CD8-positive, alpha-beta T cell (primary cell): ENCODE measurements at places on chromosomes 13 and 19. TPM values are rescaled to one million over a fixed set of nuclear protein-coding genes. Genes with fewer than 3 reads are reported as not detected.

HSPB6 gene
- total RNA-seq: not detected

LILRA1 gene
- not detected for total RNA-seq

ZNF560 gene
- total RNA-seq: not detected

KLF2 gene
- total RNA-seq: 817 TPM

ZNF675 gene
- total RNA-seq: 19.5 TPM

SPC24 gene
- 0.86 TPM for total RNA-seq

NKPD1 gene
- 0.87 TPM for total RNA-seq

- DNase-seq: no peak
Observed at GRCh38 chr19:19257137-19257536, 16.0 kb downstream of the TM6SF2 start.

DNA sequence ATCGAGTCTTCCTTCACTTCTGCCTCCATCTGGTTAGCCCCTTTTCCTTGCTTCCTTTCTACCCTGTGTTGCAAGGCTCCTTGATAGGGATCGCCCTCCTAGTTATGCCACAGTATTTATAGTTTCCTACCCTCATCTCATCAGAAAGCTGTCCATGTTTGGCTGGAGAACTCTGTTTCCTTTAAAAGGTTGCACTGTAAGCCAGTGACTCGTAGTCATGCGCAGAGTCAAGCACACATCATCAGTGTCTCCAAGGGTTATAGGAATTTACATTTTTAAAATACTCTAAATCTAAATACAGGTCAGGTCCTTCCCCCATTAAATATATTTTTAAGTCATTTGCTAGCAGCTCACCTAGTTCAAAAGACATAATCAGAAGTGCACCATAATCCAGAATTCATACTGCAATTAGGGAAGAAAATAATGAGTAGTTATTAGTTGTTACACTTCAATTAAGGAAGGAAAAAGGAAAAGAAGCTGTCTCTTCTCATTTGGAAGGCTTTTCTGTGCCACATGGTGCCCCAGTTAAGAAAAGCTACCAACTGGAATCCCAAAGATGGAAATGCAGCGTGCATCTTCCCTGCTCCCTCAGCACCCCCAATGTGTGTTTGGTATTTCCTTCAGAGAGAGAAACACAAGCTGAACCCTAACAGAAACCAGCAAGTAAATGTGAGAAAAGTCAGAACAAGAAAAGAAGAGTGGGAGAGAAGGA, 81.0 kb downstream of the GPR12 start:
- DNase-seq: no peak

DNA sequence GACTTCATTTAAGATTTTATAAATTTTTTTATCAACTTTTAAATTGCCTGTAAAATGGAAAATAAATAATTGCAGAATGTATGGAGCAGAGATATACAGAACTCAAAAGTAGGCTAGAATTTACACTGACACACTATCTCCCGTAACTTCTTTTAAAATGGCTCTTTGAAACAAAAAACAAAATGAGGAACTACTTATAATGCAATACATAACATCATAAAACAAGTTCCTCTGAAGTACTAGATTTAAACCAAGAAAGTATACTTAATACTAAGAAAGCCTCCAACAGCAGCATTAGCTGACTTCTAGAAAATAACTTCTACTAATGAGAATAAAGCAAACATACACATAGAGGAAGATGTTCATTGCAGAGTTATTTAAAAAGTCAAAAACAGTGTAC, 17.0 kb downstream of the RBM26 start:
- DNase-seq: no peak

DNA sequence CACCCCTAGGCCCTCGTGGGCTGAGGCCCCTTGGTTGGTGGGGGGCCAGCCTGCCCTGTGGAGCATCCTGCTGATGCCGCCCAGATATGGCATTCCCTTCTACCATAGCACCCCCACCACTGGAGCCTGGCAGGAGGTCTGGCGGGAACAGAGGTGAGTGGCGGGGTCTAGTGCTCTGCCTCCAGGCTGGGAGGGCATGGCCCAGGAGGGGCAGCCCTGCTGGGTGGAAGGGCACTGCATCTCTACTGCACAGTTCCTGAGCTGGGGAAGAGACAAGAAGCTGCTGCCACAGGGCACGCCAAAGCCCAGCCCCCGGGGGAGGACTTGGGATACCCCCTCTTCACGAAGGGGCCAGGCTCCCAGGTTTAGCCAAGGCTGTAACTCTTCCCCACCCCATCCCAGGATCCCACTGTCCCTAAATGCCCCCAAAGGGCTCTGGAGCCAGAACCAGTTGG, 2.4 kb upstream of the KMT2B start:
- no peak for DNase-seq

DNA sequence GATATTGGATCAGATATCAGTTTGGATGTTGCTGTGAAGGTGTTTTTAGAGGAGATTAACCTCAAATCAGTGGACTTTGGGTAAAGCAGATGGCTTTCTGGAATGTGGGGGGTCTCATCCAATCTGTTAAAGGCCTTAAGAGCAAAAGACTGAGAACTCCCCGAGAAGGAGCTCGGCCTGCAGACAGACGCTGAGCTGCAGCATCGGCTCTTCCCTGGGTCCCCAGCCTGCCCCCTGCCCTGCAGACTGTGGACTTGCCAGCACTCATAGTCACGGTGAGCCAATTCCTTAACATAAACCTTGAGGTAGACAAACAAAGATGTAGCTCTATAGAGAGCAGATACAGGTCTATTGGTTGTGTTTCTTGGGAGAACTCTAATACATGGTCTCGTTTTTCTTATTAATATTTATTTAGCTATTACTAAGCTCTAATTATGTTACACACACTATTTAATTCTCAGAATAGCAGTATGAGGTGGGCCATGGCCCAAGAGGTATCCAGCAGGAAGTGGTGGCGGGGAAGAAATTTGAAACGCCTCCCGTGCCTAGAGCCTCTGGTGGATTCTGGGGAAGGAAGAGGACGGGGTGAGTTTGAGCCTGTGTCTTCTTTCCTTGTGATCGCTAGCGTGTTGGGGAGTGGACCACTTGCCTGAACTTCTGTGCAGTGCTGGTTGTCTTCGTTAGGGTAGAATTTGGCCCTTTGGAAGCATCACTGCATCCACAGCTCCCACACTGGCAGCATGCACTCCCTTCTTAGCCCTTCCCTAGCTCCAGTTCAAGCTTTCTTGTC, 305.3 kb downstream of the TEX29 start:
- no peak for DNase-seq

GRCh38 chr19:18425515-18426415, 6.6 kb downstream of the SSBP4 start:
- peak; percentile 36 for DNase-seq

DNA sequence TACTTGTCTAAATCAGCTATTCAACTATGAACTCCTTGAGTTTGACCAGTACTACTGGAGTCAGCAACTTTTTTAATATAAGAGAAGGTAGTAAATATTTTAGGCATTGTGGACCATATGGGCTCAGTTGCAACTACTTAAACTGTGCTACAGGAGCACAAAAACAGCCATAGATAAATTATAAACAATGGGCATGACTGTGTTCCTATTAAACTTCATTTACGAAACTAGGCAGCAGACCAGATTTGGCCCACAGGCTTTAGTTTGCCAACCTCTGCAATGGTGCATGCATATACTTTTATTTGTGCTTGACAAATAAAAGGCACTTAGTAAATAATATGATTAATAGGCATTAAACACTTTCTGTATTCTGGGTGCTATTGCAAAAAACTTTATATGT, 7.6 kb downstream of the FNDC3A start:
- no peak for DNase-seq

- DNase-seq: no peak
Observed at GRCh38 chr19:20858861-20859260, 64.2 kb upstream of the ZNF85 start.

DNA sequence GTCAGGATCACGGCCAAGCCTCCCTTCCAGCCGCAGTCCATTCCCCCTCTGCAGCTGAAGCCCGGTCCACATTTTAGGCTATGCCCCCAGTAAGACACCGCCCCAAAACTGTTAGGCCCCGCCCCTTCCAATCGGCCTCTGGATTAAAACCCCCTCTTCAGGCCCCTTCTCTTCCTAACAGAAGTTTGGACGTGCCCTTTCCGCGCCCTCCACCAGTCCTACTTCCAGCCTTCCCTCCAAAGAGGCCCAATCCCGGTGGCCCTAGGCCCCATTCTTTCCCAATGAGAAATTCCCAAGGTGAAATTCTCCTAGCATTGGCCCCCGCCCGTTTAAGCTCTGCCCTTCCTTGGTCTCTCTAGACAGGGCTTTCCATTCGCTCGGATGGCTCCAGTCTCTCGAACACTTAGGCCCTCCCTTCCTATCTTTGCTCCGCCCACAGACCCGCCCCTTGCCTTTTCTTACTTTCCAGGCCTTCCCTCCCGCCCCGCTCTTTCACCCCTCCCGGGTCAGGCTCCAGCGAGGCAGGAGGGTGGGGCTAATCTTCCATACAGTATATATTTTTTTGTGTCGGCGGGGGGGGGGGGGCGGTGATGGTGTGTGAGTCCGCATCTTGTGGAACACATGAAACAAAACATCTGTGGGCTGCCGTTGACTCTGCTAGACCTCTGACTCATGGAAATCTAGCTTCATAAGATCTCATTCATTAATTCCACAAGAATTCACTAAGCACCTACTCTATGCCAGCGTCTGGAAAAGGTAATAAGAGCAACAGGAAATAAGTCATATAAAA, 13.6 kb downstream of the LTBP4 start:
- DNase-seq: peak; percentile 75

DNA sequence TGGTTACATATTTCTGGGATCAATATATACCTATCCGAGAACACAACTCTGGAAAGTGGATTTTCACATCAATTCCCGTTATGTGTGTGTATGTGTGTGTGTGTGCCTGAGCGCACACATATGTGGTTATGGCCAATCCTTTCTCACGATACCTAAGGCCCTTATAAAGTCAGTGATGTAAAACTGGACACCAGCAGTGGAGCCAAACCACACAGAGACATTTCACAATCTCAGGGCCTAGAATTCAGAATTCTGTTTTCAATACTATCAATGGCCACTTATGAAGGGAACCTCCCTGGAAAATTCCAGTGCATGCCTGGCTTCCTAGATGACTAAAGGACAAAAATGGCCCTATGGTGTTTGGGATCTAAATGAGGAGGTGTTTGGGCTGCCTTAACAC, 187.3 kb upstream of the UBL3 start:
- no peak for DNase-seq

- no peak for DNase-seq
Observed at GRCh38 chr19:28815257-28815656, 397.7 kb downstream of the UQCRFS1 start.

DNA sequence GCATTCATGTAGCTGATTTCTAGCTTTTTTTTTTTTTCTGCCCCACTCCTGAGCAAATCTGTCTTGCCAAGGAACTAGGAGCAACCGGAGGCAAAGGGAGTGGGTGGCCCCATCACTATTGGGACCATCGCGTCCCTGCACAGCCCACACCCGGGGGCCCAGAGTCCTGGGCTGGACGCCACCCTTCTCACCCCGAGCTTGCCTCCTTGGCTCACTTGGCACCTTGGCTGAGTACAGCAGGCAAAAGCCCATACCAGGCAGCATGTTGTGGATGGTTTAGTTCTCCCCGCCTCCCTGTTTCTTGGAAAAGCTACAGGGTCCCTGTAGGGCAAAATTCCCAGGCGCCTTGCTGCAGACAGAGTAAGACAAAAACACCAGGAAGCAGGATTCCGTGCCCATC, 13.7 kb downstream of the SMIM24 start:
- DNase-seq: no peak

- no peak for DNase-seq
Observed at GRCh38 chr19:40461669-40462221, 3.8 kb downstream of the BLVRB start.

DNA sequence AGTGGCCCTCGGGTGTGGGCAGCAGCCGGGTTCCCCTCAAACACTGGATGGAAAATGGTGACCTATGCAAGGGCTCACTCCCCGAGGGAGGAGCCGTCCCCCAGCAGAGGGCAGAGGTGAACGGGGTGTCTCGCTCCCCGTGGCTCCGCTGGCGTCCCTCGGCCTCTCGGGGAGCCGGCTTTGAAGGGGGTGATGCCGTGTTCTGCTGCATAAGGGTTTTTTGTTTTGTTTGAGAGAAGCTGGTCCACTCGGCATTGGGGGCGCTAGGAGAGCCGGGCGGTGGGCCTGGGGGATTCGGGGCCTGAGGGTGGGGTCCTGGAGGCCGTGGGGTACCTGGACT, 4.0 kb downstream of the EFNA2 start:
- DNase-seq: no peak

DNA sequence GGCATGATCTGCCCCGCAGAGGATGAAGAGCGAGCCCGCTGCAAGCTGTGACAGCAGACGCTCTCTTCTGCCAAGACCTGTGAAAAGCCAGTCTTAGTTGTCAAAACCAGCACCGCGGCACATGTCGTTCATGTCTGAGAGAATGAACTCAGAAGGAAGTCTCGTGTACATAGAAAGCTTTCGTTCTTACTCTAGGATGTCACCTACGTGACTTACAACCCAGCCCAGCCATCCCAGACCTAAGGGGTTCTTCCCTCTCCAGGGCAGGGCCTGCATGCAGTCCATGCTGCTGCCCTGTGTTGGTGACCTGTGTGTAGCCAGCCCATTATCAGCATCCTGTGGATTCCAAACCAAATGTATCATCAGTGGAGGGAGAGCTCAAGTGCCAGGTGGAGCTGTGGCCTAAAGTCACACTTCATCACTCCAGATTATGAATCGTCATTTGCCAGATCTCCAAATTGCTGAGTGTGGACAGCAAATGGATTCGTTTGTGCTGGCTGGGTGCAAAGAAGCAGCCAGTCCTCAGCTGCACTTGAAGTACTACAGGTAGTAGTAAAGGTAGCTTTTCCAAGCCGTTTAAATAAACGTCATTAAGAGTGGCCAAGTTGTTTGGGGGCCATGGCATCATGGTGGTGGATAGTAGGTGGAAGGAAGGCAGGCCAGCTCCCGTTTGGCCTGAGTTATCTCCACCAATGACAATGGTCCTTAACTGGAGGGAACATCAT, 73.9 kb upstream of the GPR183 start:
- peak; percentile 77 for DNase-seq

- DNase-seq: peak; percentile 62
Observed at GRCh38 chr19:51702103-51702824, 9.1 kb downstream of the SPACA6 start.

DNA sequence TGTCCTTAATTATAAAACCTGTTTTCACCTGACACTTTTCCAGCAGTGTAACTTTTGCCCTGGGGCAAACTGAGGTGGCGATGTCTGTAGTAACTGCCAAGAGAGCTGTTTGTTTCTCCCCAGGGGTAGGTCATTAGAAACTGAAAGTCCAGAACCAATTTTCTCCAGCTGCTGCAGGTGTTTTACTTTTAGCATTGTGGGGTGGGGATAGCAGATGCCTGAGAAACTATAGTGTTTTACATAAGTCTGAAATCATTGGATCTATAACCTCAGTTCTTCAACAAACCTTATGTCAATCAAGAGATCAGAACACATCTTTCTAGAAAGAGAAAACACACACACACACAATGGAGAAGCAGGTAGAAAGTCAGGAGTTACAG, 92.7 kb downstream of the LHFPL6 start:
- no peak for DNase-seq

- no peak for DNase-seq
Observed at GRCh38 chr19:38064661-38065425, 157.8 kb downstream of the SIPA1L3 start.
